ENCODE measurements at places on chromosomes 1 and 21.

GRCh38 chr1:119318466-119319309 is 49.9 kb upstream of the HAO2 start:
- no peak for DNase-seq

- no peak for DNase-seq
Measured at GRCh38 chr1:181485287-181486097, 2.2 kb downstream of the CACNA1E start.

- DNase-seq = no peak
Measured at GRCh38 chr21:32735524-32735923, 7.7 kb upstream of the SYNJ1 start.

GRCh38 chr1:119396982-119397381 is 18.0 kb upstream of the HSD3B2 start:
- DNase-seq = no peak

GRCh38 chr1:238139713-238140112 is 249.0 kb upstream of the ZP4 start:
- no peak for DNase-seq
